ENCODE measurements at places on chromosomes 11 and 22.

DNA sequence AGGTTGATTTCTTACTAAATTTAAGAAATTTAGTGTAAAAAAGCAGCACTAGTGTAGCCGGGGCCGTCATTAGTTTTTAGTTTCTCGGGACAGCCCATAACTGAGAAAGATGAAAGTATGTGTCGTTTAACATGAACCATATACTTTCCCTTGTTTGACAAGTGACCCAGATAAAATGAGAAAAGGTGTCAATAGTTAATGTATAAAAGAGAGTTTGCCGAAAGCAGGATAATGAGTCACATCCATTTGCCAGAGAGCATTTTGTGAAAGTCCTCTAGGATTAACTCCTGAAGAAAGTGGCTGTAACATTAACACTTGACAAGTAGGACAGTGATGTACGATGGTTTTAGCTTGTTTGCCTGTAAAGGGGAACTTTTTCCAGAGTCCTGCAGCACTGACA is 13.5 kb downstream of the OR52K1 start:
- no peak for DNase-seq

GRCh38 chr22:40819599-40820140 is 524 bp upstream of the SLC25A17 start:
- no peak for DNase-seq

- peak; percentile 45 for DNase-seq
These were observed 737 bp downstream of the RBM4 start for GRCh38 chr11:66639066-66639813.

GRCh38 chr11:62542750-62543567 is 3.6 kb downstream of the AHNAK start:
- peak; percentile 73 for DNase-seq

DNA sequence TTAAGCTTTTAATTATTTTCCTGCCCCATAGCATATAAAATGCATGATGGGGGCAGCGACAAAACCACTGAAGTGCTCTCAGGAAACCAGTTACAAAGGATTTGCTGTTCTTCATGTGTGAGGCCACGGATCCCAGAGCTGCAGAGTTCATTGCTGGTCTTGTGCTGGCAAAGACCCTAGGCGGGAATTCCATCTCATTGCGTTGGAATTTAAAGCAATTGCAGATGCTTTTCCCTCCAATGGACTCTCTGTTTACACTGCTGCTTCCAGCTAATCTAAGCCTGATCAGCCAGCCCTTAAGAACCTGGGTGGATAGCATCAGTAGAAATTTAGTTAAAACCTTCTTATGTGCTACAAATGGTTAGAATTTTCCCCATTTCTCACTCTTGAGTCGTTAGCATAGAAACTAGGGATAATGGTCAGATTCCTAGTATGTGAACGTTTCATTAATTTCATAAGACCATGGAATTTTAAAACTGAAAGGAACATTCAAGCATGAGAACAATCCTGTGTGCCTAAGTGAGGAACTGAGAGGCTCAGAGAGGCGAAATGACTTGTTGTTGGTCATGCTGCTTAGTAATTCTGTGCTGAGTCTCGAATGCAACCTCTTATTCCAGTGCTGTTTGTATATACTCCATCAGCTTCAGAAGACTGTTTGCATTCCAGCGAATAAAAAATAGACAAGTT is 36.1 kb upstream of the ADSL start:
- peak; percentile 23 for DNase-seq

- DNase-seq, result no peak
These were observed 2.5 kb downstream of the TALDO1 start for GRCh38 chr11:749731-750130.

GRCh38 chr11:75031771-75032549 is 43.2 kb downstream of the NEU3 start:
- peak; percentile 68 for DNase-seq
